ENCODE measurements at places on chromosomes 2 and 18.

GRCh38 chr18:55321265-55322177, 266.5 kb downstream of the TCF4 start:
- DNase-seq, result no peak

- DNase-seq, result no peak
These were observed 46.8 kb upstream of the ANXA4 start for GRCh38 chr2:69694894-69695849.

- DNase-seq, result no peak
These were observed 127.8 kb upstream of the SYT4 start for GRCh38 chr18:43405097-43405496.

DNA sequence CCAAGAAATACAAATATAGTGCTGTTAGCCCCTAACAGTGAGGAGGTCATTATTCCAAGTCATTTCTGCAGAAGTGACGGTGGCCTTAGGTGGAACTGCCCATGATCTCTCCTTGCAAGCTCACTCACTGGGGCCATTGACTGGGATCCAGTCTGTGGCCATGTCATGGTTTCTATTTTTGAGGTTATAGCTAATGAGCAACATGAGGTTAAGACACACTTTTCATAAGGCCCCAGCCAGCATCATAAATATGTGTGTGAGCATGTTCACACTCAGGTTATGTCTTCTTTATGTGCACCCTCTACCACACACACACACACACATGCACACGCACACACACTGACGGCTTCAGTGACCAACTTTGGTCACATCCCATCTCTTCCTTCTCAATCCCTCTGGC, 484 bp downstream of the AFF3 start:
- DNase-seq, result no peak

- no peak for DNase-seq
These were observed 12.6 kb downstream of the CYRIA start for GRCh38 chr2:16653083-16653375.

GRCh38 chr2:53422979-53423378, 344.6 kb upstream of the CHAC2 start:
- no peak for DNase-seq

GRCh38 chr18:63590373-63590772, 3.2 kb downstream of the SERPINB13 start:
- no peak for DNase-seq

DNA sequence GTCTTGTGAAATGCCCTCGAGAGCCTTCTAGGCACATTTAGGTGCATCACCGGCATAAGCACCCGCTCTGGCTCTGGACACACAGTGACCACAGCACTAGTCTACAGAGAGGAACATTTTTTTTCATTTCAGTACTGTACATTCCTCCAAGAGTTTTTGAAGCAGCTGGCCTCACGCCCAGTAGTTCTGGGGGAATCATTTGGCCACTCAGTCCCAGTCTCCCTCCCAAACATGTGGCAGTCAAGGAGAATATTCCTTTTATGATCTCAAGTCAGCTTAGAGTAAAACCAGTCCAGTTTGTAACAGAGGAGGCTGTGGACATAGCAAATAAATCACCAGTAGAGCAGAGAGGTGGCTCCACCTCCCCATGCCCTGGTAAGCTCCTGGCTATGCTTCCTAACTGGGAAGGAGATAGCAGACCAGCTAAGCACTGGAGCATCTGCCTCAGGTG, 48.1 kb downstream of the KCNE4 start:
- DNase-seq, result no peak

DNA sequence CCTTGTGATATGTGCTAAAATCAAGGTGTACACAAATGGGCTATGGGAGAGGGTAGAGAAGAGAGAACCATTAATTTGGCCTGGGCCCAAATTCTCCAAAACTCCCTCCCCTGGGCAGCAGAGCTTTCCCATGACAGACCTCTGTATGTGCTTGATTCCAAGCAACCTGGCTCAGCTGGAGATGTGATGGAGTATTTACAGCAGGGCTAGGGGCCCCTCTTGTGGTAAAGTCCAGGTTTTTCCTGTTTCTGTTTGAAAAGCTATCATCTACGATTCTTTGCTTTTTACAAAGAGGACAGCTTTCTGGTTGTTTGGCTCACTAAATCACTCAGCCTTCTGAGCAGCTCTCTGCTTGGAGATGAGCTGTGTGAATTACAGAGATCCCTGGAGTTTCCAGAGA, 40.3 kb downstream of the KCNS3 start:
- DNase-seq, result no peak

DNA sequence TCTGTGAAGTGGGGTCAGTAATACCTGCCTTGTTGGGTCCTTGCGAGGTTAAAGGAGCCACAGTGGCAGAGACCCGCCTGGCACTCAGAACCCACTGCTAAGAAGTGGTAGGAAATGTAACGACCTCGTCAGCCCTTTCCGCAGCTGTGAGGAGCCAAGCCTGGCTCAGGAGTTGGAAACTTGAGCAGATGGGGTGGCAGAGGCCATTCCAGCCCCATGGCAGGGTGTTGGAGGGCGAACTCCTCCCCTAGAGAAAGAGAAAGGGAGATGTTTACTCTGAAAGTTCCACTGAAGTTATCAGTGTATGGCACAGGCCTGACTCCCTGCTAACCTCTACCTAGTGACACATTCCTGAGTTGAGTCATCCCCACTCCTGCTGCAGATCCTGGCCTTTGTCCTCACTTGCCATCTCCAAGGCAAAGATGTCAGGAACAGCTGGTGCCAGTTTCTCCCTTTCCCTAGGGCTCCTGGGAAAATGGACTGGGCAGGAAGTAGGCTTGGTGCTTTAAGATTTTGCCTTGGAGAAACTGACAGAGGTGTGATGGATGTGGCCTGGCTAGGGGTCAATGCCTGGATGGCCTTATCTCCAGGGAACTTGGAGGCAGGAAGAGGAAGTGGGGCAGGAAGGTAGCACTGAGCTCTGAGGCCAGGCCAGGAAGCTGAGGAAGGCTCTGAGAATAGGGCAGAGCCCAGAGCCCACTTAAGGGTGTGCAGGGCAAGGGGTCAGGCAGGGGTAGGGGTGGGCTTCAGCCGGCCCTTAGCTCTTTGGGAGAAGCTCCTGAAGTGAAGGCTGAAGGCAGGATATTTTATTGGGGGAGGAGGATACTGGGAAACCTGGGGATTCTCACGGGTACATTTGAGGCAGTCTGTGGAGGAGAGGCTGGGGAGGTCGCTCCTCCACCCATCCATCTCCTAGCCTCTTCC, 888 bp downstream of the VAMP5 start:
- no peak for DNase-seq

DNA sequence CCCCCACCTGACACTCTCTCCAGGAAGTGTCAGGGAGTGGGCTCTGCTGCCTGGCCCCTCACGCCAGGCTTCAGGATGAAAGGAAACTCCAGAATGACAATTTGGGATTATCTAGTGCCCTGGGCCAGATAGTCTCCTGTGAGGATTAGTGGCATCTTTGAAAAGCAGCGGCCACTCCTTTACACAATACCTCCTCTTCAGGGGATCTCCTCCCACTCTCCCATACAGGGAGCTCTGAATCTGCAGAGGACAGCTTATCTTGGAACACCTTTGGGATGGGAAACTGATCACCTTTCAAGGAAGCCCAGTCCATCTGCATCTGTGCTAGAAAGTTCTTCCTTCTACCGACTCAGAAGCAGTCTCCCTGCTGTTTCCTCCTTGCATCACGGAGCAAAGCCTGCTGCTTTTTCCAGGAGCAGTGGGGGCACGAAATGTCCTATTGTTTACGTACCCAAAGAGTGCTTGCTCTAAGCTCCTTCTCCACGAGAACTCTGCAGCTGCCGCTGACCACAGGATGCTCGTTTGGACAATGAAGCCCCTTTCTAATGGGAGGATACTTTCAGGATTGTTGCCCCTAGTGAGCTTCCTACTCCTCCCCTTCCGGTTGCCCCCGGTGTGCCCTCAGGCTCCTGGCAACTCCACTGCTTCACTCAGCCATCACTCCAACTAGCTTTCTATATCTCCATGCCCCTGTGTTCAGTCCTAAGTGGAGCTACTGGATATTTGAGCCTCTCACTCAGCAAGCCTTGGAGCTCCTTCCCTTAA, 31.5 kb downstream of the SIX3 start:
- no peak for DNase-seq

DNA sequence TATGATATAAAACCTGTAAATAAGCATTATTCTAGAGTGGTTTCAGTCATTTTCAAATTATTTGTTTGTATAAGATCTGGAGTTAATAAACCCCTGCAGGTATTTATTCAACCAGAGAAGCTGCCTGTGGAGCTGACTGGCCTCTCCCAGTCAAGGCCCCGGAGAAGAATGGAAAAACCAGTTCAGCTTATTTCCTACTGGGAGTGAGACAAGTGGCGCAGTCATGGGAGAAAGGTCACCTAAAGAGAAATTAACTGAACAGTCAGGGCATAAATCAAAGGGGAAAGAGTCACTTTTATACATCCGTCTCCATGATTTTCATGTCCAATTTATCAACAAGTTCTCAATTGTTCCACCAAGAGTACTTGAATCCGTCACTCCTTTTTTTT, 240.9 kb downstream of the RNF152 start:
- no peak for DNase-seq

DNA sequence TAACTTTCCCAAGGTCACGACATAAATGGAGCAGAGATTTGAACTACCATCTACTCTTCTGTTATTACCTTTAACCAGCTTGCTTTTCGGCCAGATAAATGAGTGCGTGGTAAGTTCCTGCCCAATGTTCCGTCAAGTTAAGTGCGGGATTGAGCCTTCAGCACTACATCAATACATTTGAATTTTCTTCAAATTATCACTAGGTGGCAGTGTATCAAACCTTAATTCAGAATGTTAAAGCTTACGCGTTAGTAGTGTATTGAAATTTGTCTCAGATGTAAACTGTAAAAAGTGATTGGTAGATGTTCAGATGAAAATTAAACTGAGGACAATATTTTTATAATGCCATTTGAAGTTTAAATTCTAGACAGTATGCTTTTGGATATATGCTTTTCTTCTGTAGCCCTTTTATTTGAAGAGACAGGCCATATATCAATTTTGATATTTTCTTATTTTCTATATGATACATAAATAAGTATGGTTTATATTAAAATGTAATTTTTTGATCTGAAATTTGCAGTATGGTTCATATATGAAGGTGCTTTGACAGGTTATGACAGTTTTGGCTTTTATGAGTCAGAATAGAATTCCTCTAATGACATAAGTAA, 681.3 kb downstream of the ADCYAP1 start:
- DNase-seq, result no peak

DNA sequence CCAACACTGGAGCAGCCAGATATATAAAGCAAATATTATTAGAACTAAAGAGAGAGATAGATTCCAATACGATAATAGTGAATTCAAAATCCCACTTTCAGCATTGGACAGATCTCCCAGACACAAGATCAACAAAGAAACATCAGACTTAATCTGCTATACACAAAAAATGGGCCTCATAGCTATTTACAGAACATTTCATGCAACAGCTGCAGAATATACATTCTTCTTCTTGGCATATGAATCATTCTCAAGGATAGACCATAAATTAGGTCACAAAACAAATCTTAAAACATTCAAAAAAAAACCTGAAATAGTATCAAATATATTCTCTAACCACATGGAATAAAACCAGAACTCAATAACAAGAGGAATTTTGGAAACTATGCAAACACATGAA, 23.8 kb upstream of the BAZ2B start:
- DNase-seq, result no peak

DNA sequence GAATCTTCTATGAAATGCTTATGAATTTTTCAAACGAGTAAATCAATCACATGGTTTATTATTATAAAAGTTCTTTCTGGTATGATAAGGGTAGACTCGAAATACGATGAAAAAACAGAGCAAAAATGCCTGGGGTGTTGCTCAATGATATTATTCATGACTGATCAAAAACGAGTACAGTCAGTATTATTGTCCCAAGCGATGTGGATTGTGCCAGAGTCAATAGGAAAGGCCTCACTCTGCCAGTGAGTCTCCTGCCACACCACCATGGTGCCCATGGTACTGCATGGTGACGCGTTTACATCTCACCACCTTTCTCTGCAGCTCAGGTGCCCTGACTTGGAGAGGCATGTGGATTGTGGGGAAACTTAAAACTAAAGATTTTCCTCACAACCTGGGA, 58.5 kb downstream of the KCTD1 start:
- no peak for DNase-seq

GRCh38 chr2:191250400-191250799, 5.2 kb downstream of the MYO1B start:
- no peak for DNase-seq

GRCh38 chr2:232286001-232286868, 92.3 kb upstream of the ALPP start:
- no peak for DNase-seq

GRCh38 chr2:74593826-74594772, 39.6 kb downstream of the DOK1 start:
- no peak for DNase-seq

DNA sequence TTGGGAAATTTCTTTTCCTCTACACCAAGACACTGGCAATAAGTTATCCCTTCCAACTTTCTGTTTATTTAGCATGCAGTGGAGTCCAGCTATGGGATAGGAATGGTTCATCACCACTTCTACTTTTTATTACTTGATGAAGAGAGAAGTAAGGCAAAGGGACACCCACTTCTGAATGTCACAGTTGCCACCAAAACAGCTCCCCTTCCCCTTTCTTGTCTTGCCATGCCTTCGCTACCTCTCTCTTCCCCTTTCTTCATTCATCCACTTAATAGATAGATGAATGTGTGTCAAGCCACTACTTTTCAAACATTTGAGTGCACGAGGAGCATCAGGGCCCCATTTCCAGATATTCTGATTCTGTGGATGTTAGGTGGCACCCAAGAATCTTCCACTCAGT, 59.6 kb downstream of the KCTD18 start:
- no peak for DNase-seq

GRCh38 chr2:10785260-10785659, 27.3 kb downstream of the PDIA6 start:
- DNase-seq, result no peak

- no peak for DNase-seq
These were observed 28.0 kb downstream of the SH2D6 start for GRCh38 chr2:85446296-85447221.

DNA sequence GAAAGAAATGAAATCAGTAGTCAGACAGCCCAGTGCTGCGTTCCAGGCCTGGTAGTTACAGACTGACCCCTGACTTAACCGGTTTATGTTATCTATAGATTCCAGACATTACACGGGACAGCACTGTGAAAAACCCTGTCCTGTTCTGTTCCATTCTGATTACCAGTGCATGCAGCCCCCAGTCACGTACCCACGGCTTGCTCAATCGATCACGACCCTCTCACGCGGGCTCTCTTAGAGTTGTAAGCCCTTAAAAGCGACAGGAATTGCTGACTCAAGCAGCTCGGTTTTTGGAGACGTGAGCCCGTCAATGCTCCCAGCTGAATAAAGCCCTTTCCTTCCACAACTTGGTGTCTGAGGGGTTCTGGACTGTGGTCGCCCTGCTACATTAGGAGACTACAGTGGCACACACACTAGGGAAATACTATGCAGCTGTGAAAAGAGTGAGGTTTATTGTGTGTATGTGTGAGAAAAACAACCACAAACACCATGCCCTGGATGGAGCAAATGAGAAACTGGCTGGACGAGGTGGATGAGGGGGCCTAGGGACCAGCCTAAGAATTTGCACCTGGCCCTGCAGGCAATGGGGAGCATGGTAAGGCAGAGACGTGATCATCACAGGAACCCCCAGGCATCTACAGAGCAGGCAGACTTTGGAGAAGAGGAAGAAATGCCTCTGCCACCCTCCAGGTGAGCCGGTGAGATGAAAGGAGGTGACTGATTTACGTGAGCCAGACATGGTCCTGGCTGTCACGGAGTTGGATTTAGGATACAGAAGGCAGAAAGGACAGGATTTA, 49.1 kb upstream of the SEMA4C start:
- no peak for DNase-seq

All from cortex of kidney (tissue), 1 donor.